ENCODE measurements at places on chromosomes 7 and 10. TPM values are rescaled to one million over a fixed set of nuclear protein-coding genes. Genes with fewer than 3 reads are reported as not detected.

The CALML3 gene
- not detected for total RNA-seq

The BUB3 gene
- total RNA-seq, result 156 TPM

The CDH23 gene
- total RNA-seq, result 56.2 TPM

The PHYHIPL gene
- not detected for total RNA-seq

- DNase-seq, result no peak
These were observed 140.6 kb downstream of the FAM53B start for GRCh38 chr10:124603376-124604213.

DNA sequence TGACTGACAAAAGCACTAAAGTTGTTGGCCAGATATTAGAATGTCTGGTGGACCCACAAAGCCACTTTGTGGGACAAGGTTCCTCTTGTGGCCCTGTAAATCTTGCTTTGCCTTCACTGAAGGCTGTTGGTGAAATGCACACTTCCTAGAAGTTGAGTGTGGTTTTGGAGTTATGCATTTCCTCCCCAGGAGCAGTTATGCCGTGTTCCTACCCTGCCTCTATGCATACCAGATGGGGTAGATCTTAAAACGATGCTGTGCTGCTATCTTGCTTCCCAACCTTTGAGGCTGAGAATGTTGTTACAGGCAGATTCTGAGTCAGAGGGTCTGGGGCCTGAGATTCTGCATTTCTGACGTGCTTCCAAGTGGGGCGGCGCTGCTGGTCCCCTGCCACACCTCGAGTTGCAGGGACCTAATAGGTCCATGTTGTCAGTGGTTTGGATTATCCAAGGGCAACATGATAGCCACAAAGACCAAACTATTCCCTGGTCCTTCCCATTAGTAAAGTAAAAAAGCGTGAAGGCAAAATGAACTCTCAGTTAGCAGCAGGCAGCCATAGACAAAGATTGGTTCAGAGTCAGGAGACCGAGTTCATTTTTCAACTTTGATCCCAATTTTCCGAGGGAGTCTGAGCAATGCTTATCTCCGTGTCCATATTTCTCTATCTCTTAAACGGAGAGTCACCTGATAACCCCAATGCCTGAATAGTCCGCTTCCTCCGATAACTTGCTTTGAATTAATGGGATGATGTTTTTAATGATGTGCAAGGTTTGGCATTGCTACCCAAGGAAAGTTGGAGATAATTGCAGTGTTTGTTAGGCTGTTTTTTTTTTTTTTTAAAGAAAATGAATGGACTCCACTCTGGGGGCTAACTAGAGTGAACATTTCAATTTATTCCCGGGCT lies 55.8 kb downstream of the CDHR3 start:
- no peak for DNase-seq

DNA sequence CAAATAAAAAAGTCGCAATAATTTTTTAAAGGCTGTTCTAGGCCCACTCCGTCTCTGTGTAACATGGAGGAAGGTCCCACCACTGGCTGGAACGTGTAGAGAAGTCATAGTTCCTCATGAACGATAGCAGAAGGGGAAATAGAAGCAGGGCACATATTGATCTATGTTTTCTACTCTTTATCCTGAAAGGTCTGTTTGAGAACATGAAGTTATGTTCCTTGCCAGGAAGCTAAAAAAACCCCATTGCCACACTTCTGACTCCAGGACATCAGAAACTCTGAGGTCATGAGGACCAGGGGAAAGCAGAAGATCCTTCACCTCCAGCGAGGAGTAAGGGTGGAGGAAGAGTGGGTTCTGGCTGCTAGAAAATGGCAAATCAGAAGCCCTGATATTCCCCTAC lies 10.8 kb downstream of the ANKRD22 start:
- DNase-seq, result no peak

- no peak for DNase-seq
These were observed 186.7 kb downstream of the PCLO start for GRCh38 chr7:82975811-82976468.

DNA sequence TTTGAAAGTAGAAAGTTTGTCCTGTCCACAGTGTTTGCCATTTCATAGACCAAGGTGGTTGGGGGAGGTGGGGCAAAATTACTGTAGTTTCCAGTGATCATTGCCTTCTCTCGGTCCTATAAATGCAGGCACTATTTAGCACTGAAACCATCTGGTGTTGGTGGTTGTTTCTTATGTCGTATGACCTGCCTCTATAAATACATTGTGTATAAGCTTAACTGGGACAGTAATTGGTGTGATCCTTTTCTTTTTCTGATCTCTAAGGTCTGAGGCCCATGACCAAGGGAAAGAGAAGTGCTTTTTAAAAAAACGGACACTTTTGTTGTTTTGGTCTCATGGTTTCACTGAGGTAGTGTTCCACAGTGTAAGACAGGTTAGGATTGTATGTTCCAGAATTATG lies 63.1 kb downstream of the AUTS2 start:
- DNase-seq, result no peak
